ENCODE measurements at places on chromosomes 2 and 18. TPM values are rescaled to one million over a fixed set of nuclear protein-coding genes. Genes with fewer than 3 reads are reported as not detected.

DNA sequence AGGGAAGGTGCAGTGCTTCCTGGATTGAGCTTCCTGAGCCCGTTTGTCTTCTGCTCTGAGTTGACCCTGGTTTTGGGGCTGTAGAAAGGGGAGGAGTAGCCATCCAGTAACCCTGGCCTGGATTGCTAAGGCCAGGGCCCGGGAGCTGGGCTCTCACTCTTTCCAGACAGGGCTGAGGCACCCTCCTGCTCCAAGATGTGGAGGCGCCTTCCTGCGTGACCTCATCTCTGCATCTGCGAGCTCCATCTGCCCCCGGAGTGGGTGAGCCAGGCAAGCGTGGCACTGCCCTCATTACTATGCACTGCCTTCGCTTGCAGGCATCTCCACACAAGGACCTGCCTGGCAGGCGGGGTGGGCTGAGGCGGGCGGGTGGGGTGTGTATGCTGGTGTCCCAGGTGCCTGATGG lies 58.0 kb downstream of the RAB31 start:
- no peak for DNase-seq

DNA sequence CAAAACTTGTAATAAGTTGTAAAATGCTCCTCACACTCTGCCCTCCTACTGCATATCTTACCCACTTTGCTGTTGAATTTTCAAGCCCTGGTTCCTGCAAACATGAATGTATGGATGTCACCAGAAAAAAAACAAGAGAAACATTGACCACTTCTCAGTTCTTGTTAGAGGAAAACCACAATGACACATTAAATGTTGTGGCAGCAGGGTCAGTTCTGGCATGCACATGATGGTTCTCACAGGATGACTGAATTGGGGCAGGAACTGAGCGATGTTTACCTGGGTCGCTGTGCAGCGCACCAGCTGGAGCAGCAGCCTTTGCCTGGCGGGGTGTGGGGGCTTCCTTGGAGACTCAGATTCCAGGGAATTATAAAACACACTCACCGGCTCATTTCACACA lies 14.0 kb upstream of the PRKCE start:
- DNase-seq, result no peak

- DNase-seq, result no peak
Observed at GRCh38 chr2:129877795-129878775, 101.4 kb upstream of the RAB6C start.

DNA sequence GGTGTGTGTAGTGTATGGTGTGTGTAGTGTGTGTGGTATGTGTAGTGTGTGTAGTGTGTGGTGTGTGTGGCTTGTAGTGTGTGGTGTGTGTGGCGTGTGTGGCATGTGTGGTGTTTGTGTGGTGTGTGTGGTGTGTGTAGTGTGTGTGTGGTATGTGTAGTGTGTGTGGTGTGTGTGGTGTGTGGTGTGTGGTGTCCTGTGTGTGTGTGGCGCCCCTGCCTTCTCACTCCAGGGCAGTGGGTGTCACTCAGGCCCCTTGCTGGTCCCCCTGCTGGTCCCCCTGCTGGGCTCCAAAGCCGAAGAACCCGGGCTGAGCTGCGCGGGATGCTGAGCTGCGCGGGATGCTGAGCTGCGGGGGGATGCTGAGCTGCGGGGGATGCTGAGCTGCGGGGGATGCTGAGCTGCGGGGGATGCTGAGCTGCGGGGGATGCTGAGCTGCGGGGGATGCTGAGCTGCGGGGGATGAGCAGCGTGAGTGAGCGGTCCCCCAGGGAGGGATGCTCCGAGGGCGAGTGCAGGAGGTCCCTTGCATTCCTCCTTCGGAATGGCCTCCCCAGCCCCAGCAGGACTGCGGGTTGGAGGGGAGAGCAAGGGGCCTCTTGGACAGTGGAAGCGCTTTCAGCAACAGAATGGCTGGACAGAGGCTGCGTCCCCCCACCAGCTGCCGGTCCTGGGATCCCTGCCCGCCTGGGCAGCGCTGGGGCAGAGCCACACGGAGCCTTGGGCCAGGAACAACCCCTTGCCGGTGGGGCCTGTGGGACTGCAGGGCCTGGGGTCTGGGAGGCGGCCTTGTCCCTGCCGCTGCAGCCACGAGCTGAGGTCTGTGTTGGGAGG lies 3.4 kb upstream of the RTP5 start:
- peak; percentile 71 for DNase-seq

GRCh38 chr2:231245249-231246094 lies 47.0 kb downstream of the ARMC9 start:
- DNase-seq, result no peak

DNA sequence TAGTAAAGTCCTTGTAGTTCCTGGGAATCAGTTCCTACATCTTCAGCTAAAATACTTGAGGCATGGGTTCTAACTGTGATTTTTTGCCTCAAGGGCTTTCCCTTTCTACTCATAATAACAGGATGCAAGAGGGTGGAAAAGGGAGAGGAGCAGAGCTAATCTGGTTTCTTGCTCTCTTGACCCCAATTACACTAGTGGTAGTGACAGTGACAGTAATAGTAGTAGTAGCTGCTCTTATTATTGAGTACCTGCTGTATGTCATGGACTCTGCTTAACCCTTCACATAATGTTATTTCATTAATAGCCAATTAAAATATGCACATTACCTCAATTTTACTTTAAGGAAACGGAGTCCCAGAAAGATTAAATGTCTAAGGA lies 214.8 kb upstream of the HNRNPA3 start:
- DNase-seq, result no peak

DNA sequence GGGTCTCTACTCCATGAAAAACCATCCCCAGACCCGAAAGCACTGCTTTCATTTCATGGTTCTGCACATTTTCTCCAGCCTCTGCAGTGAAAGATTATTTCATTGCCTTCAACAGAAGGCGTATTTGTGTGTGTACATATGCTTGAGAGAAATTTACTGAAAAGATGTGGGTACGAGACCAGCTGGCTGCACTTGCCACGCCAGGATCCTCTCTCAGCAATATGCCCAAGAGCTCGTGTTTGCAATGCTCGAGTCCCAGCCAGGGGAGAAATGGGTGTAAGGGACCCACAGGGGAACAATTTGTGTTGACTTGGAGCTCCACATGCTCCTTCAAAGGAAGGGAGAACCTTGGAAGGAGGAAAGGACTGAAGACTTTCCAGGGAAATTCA lies 37.3 kb downstream of the TMEM177 start:
- no peak for DNase-seq

DNA sequence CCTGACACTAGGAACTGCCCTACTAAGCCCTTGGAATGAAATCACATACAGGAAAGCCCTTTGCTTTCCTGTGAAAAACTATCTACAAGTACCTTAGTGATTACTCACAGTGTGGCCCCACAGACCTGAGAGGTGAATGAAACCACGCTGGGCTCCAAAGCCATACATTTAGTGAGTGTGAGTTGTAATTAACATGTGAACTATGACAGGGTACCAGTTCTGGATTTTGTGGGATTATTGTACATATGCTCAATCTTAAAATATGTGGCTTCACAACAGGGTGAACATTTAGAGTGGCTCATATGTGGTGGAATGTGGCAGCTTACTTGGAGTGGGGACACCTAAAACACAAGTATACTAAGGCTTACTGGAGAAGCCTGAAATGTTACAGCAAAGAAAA lies 12.3 kb downstream of the KCTD1 start:
- DNase-seq, result no peak

GRCh38 chr2:240624950-240625621 lies at the start of gene GPR35:
Gene GPR35 (plus strand): TSS chr2:240625480. CDS start chr2:240629953, 4,473 bp downstream.
- peak; percentile 25 for DNase-seq

DNA sequence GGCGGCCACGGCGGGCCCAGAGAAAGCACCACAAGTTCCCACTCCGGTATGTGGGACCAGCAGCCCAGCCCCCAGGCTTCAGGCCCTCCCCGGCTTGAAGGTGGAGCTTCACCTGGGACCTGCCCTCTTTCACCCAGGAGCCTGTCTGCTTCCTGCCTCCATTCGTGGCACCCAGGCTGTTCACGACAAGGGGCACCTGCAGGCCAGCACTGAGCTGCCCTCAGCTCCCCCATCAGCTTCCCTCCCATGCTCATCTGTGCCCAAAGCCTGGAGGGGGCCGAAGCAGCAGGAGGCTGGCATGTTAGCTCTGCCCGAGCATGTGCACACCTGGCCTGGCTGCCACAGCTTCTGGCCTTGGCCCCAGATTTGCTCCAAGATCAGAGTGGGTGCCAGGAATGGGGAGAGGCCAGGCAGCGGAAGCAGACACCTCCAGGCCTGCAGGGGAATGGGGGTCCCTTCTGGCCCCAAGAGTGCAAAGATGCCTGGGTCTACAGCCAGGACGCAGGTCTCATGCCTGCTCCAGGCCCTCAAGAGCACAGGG lies 312.4 kb upstream of the SYT4 start:
- no peak for DNase-seq

GRCh38 chr2:47190188-47190881 lies 35.2 kb upstream of the STPG4 start:
- no peak for DNase-seq

DNA sequence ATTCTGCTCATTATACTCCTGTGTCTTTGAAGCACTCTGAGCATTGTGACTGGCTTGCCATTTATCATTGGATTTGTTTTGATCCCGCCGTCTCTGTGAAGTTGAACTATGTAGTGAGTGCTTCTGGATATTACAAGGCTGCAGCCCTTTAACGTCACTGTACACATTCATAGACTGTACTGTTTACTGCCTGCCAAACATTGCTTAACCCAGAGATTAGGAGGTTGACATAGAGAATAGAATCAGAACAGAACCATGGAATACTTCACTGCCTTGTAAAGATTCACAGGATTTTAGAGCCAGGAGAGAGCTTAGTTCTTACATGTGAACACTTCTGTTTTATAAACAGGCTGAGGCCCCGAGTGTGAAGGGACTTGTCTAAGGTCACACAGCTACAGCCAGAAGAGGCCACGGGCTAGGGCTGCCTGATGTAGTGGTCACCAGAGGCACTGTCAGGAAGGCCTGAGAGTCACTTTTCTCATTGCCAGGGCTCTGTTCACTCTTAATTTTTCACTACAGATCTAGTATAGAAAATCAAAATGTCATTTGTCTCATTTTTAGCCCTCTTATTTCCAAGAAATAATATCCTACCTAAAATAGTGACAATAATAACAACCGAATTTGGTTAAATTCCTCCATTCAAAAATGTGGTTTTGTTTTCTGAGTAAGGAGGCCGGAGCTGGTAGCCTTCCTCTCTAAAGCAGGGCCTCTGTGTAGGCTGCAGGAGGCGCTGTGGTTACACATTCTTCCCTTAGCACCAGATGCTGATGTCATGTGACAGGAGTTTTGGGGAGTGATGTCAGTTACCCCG lies 87.9 kb downstream of the UGGT1 start:
- DNase-seq, result peak; percentile 70

- peak; percentile 59 for DNase-seq
Observed at GRCh38 chr2:74441690-74442482, at the start of gene RTKN. Gene RTKN (minus strand): TSS chr2:74441937. CDS start chr2:74441816, 121 bp downstream.

DNA sequence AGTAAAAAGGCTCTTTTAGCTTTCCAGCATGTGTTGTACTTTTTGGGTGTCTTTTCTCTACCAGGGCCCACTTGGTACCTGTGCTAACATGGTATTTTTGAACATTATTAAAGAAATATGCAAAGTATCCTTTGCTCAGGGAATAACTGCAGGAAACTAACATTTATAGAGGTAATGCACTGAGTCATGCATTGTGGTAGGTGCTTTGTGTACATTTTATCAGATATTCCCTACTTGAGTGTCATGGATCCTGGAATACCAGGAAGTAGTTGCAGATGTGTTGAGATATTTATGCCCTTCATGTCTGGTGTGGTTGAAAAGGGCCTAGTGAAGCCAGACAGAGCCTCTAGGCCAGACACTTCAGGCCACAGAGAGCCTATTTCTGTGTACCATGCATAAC lies 215.5 kb upstream of the CYRIA start:
- no peak for DNase-seq

GRCh38 chr2:75303227-75303626 lies 103.9 kb upstream of the TACR1 start:
- DNase-seq, result no peak

DNA sequence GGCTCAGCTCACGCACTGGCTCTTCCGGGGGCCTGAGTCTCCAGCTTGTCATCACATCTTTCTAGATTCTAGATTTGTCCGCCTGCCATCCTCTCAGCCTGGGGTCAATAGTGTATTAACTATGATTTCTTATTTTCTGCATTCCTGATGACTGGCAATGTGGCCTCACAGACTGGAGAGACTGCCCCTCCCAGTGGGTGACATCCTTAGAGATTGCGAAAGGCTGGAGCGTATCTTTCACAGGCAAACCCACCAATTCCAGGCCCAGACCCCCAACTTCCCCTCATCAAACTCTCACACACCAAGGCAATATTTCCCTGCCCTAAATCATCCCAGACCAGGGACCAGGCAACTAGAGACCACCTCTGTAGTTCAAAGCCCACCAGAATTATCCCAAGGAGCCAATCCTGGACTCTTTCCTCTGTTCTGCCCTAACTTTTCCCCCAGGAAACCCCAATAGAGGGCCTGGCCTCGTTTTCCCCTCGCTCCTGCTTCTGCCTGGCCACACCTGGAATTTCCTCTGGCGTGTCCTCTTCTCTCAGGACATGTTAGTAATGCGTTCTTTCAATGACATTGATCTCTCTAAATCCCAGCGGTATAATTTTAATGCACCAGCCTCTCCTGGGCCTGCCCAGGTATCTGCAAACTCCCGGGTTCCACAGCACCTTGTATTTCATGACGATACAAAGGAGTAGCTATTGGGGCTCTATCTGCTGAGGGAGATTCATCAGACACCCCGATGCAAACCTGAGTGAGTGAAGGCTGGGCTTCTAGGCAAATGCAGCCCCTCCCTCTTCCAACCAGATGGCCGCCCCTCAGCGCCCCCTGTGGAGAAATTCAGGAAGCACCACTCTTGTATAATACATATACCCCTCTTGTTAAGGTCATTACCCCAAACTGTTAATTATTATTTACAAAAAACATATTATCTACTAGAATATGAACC lies 2.4 kb upstream of the KCNF1 start:
- peak; percentile 47 for DNase-seq

GRCh38 chr2:137677466-137677865 lies 286.8 kb upstream of the HNMT start:
- no peak for DNase-seq

DNA sequence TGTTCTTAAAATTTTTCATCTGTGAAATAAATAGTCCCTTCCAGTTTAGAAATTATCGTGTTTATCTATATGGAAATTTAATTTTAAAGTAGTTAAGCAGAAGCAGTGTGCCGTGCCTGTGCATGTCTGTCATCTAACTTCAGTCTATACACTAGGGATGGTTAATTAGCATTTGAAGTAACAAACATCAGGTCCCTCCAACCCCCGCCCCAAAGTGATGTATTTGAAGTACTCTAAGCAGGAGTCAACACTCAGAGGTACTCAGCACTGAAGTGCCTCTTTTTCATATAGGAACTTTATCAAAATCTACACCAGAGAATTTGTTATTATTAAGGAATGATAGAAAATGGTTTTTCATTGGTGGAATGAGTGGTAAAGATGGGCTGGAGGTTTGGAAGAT lies 33.0 kb downstream of the LANCL1 start:
- no peak for DNase-seq

ARHGAP28 gene
- 26.0 TPM for total RNA-seq

ANKRD62 gene
- 0.10 TPM for total RNA-seq

FAM237A gene
- total RNA-seq, result not detected

SALL3 gene
- not detected for total RNA-seq

TANC1 gene
- total RNA-seq, result 53.3 TPM

CHMP1B gene
- 44.6 TPM for total RNA-seq
